Kidney tubule cell (primary cell): ENCODE measurements at places on chromosomes 12 and 14.

DNA sequence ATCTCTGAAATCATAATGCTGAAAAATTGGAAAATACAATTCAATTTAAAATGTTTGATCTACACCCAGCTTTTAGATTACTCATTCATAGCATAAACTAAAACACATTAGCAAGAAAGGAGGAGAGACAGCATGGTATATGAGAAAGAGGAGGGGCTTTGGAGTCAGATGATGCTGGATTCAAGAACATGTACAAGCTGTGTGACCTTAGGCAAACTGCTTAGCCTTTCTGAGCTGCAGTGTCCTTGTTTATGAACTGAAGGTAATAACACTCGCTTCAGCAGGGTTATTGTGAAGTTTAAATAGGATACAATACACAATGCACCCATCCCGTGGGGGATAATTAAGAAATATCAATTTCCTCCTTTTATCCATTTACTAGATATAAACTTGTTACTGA is 79.2 kb downstream of the MAP1LC3B2 start:
- DNase-seq: no peak

DNA sequence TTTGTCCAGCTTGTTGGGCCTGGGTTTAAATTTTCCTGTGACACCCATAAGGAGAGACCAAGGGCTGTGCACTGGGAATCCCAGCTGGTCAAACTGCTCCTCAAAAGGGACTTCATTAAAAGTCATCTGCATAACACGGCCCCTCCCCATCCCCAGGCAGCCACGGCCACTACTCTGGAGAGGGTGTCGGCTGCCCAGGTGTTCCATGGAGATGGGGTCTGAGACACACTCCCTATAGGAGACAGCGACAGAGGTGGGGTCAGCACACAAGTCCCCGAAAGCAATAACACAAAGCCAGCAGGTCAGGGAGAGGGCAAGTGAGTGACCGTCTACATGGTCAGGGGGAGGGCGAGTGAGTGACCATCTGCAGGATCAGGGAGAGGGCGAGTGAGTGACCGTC is 75.6 kb upstream of the BCL11B start:
- no peak for DNase-seq

DNA sequence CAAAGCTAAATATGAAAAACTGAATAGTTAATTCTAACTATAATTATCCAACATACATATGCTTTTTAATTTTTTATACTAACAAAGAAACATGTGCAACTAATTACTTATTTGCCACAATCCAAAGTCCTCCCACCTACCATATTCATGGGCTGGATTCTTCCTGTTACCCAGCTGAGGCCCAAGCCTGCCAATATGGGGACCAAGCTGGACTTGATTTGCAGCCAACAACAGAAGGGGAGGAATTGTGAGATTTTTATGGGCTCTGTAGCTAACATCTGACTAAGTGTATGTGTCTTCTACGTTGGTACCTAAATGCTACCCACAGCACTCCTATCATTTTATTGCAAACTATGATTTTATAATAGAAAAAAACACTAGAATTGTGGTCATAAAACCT is 13.1 kb upstream of the ANKS1B start:
- DNase-seq: no peak

DNA sequence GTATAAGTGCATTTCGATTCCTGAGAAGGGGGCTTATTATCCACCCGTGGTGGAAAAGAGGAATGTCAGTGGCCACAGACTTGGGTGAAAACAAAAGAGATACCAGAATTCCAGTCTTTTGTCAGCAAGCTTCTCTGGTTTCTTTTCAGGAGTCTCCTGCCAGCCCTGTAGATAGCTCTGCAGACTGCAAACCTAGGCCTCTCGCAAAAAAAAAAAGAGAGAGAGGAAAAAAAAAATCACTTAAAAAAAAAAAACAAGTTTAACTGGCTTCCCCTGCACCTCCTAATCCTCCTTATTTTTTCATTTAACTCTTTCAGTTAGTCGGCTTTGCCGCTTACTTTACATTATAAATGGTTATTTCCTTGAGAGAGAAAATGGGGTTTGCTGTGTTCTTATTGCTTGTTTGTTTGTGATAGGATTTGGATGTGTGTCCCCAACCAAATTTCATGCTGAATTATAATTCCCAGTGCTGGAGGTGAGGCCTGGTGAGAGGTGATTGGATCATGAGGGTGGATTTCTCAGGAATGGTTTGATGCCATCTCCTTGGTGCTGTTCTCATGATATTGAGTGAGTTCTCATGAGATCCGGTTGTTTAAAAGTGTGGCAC is 170.0 kb downstream of the BCL11B start:
- DNase-seq: no peak

GRCh38 chr12:31362759-31363415 is 36.9 kb upstream of the SINHCAF start:
- DNase-seq: no peak

DNA sequence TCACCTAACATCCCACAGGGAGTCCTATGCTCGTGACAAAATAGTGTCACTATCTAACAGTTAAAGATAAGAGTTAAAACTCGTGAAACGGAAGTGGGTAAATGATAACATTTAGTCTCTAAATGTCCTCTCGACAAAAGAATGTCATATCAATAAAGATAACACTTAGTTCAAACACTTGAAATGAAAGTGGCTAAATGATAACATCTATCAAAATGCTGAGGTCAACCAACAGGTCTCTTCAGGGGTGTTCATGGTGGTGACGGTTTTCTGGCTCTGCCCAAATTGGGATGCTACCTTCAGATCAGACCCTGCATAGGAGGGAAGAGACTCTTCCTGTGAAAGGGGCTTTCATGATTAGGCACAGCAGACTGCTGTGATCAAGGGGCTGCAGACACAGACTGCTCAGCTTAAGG is 22.1 kb downstream of the IL26 start:
- no peak for DNase-seq

DNA sequence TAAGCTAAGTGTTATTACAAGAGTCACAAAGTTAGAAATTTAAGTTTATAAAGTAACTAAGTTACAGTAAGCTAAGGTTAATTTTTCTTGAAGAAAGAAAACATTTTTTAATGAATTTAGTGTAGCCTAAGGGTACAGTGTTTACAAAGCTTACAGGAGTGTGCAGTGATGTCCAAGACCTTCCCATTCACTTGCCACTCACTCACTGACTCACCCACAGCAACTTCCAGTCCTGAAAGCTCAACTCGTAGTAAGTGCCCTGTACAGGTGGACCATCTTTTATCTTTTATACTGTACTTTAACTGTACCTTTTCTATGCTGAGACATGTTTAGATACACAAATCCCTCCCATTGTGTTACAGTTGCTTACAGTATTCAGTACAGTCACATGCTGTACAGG is 60.9 kb upstream of the TMEM263 start:
- DNase-seq: no peak

GRCh38 chr14:53952533-53952932 is 4.1 kb downstream of the BMP4 start:
- no peak for DNase-seq

DNA sequence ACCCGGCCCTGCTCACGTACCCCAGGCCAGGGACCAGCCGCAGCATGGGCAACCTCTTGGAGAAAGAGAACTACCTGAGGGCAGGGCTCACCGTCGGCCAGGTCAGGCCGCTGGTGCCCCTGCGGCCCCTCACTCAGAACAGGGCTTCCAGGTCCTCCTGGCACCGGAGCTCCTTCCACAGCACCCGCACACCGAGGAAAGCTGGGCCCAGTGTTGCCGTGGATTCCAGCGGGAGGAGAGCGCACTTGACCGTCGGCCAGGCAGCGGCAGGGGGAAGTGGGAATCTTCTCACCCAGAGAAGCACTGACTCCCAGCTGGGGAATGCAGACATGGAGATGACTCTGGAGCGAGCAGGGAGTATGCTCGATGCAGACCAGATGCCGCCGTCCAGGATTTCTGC is 7.9 kb upstream of the VAMP1 start:
- no peak for DNase-seq
